ENCODE measurements at places on chromosomes 4 and X. TPM values are rescaled to one million over a fixed set of nuclear protein-coding genes. Genes with fewer than 3 reads are reported as not detected.

Gene FBXW7
- total RNA-seq: 29.3 TPM

Gene AKAP4
- total RNA-seq: not detected

DNA sequence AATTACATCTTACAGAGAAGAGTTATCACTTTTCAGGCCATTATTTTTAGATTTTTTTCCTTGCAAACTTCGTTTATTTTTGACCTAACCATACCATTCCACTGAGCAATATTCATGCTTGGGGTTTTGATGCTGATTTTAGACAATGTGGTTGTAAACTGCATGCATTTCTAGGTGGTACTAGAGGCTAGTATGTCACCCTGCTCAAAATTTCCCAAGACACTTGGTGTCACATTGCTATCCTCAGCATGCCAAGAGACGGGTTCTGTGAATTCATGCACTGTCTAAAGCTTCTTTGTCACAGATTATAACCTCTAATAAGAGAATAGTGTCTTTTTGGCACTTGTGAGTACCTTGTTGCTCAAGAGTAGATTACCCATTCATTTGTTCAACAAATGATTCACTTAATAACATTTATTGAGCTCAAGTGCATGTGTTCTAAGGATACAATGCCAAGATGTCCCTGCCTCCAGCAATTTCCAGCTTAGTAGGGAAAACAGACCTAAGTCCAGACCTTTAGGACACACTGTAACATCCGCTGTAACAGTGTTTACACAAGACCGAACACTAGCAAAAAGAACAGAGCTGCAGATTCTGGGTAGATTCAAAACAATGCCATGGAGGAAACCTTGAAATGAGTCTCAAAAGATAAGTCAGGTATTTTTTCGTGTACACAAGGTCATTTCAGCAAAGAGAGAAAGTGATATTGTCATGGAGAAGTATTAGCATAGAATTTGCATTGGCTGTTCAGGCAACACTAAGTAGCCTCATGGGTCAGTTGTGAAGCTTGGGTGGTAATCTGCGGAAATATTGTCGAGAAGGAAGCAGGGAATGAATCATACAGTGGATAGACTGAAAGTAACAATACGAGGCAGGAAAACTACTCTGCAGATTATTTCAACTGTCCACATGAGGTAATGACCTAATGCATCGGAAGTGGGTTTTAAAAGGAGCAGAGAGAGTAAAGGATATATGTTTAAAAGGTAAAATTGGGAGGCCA lies 515.1 kb upstream of the ZFP42 start:
- no peak for DNase-seq

GRCh38 chr4:186840771-186841301 lies 117.2 kb upstream of the FAT1 start:
- DNase-seq: no peak

Gene GAGE12F
- total RNA-seq: not detected

Gene ADGRG2
- 0.24 TPM for total RNA-seq

Measured in colonic mucosa (tissue), 4 donors.